ENCODE measurements at places on chromosomes 13 and 19.

DNA sequence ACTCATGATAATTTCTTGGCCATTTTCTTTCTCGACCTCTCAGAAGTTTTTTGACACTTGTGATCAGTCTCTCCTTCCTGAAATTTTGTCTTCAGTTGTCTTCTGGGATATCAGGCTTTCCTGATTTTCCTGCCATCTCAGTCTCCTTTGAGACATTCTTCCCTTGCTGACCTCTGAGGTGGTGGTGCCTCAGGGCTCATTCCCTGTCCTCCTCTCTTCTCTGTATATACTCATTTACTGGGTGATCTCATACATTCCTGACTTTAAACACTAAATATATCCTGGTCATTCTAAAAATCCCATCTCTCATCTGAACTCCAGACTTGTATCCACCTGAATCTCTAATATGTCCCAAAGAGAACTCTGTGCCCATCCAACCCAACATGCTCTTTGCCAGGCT, 31.3 kb upstream of the STARD13 start:
- DNase-seq = no peak

DNA sequence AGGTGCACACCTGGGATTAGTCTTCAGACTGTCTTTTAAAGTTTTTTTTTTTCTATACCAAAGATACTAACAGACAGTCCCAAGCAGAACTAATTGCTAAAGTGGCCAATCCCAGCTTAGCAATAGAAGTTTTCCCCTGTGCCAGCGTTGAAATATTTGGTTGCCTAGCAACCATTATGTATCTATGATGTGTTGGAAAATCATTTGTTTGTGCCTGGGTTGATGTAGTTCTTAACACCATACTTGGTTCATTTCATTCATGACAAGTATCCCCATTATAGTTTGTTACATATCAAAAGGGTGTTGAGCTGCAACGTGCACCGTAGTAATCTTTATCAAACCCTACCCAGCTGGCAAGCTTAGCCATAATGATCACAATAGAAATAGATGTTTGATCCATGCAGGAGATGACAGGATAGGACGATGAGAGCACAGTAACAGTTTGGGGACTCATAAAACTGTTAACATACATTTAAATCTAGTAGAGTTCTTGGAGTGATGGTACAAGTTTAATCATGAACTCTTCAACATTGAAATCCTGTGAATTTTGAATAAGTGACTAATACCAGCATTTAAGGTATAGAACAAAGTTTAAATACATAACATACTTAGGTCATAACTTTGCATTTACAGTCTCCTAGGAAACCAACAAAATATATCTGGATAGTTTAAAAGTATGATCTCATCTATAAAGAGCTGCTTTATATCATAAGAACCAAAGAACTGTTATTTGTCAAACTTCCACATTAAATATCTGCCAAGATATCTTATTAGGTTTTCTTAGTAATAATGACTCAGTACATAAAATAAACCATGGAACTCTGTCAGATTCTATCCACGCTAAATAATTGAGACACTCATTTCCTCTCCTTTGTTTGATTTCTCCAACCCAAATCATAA, 73.4 kb downstream of the MBNL2 start:
- no peak for DNase-seq

DNA sequence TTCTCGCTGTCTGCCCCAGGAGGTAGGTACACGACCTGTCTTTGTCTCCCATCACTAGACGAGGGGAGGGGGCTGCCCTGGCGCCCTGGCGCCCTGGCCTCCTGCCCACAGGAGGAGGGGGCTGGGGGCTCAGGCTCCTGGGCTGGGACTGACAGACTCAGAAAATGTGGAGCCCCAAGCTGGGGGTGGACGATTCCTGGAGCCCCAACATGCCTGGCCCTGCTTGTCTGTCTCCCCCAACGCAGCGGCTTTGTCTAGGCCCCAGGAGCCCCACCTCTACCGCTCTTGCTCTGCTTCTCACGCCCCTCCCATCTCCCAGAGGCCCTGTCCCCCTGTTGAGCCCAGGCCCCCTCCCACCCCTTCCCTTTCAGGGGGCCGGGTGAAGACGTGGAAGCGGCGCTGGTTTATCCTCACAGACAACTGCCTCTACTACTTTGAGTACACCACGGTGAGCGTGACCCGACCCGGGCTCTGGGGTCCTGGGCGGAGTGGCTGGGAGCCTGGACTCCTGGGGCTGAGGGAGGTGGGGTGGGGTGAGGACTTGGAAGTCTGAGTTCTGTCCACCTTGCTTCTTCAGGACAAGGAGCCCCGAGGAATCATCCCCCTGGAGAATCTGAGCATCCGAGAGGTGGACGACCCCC, 8.6 kb downstream of the CYTH2 start:
- DNase-seq = no peak

- no peak for DNase-seq
Measured at GRCh38 chr19:1888385-1888784, 3.1 kb upstream of the ABHD17A start.

DNA sequence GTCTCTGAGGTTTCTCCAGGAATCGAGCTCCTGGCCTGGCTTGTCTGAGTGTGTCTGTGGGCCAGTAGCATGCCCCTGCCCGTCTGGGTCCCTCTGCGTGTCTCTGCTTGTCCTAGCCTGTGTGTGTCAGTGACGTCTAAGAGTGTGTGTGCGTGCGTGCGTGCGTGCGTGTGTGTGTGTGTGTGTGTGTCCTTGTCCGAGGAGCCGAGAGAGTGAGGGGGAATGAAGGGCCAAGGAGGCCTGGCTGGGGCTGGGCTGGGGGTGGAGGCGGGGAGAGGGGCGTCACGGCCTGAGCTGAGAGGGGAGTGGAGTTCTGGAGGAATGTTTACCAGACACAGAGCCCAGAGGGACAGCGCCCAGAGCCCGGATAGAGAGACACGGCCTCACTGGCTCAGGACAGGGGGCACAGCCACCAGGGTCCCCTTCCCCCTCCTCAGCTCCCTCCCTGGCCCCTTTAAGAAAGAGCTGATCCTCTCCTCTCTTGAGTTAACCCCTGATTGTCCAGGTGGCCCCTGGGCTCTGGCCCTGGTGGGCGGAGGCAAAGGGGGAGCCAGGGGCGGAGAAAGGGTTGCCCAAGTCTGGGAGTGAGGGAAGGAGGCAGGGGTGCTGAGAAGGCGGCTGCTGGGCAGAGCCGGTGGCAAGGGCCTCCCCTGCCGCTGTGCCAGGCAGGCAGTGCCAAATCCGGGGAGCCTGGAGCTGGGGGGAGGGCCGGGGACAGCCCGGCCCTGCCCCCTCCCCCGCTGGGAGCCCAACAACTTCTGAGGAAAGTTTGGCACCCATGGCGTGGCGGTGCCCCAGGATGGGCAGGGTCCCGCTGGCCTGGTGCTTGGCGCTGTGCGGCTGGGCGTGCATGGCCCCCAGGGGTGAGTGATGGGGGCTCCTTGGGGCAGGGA, at the start of gene AXL:
Gene AXL (plus strand): TSS at position 609 of the 893 bp plus-strand sequence. CDS start 170 bp downstream, at position 779.
- peak; percentile 67 for DNase-seq

DNA sequence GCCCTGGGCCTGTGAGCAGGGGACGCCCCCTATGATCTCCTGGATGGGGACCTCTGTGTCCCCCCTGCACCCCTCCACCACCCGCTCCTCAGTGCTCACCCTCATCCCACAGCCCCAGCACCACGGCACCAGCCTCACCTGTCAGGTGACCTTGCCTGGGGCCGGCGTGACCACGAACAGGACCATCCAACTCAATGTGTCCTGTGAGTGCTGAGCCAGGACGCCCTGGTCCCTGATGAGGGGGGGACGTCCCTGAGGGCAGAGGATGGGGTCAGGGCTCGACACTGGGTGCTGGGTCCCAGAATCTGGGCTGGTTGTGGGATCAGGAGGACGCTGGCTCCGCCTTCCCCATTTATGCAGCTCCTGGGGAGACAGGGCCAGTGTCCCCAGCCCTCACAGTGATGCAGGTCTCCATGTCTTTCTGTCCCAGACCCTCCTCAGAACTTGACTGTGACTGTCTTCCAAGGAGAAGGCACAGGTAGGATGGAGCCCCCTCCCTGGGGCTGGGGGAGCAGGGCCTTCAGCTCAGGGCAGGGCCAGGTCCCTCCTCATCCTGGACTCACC, 2.5 kb downstream of the SIGLEC7 start:
- no peak for DNase-seq
